H1 (cell line): ENCODE measurements at places on chromosomes 13 and 19. TPM values are rescaled to one million over a fixed set of nuclear protein-coding genes. Genes with fewer than 3 reads are reported as not detected.

Gene CYP2S1
- polyA plus RNA-seq: 97.9 and 210 TPM in 2 replicates

Gene TNFSF13B
- polyA plus RNA-seq: 0.03 TPM in 1 of 2 replicates, not detected in the other

DNA sequence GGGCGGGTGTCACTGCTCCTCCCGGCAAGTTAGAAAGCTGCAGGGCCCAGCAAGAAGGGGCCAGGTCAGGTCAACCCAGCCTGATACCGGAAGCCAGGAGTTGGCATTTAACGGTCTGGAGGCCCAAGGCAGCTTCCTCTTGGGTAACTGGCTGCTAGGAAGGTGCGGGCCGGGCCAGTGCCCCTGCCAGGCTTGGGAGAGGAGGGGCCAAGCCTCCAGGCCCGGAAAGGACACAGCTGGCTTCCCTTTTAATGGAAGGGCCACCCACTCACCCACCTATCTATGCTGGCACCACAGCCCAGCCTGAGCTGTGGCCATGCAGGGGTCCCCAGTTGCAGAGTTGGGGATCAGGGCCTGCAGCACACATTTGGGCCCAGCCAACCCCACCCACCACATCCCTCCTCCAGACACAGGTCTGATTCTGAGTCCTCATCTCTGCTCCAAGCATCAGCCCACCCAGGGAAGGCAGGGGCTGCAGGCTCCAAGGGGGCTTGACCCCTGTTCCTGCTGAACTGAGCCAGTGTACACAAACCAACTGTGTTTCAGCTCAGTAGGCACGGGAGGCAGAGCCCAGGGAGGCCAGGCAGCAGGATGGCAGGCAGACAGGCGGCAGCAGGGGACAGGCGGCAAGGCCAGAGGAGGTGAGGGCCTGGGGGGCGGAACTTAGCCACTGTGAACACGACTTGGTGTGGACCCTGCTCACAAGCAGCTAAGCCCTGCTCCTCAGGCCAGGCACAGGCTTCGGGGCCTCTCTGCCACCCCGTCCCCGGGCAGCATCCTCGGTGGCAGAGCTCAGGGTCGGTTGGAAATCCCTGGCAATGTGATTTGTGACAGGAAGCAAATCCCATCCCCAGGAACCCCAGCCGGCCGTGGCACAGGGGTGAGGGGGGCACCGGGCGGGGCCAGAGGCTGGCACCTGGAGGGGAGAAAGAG lies 40.8 kb downstream of the ZSWIM4 start:
- H3K4me3 ChIP-seq: no peak overlapping the region
- H3K27me3 ChIP-seq: no peaks in the 10 kb centered on the region
- peaks cover 15% of the 10 kb centered on the region for H3K4me1 ChIP-seq

Gene ZNF180
- 1.2 and 1.3 TPM in 2 replicates for polyA plus RNA-seq

Gene PSG3
- not detected in 2 replicates for polyA plus RNA-seq

GRCh38 chr13:70432276-70432805 lies 324.1 kb upstream of the KLHL1 start:
- H3K27me3 ChIP-seq: peaks cover 1% of the 10 kb centered on the region
- no peak overlapping the region for H3K4me3 ChIP-seq
- H3K36me3 ChIP-seq: no peaks in the 10 kb centered on the region
- peaks cover 6% of the 10 kb centered on the region; the same call in 1 of the 2 replicates for H3K4me1 ChIP-seq

Gene ZNF729
- not detected in 2 replicates for polyA plus RNA-seq

DNA sequence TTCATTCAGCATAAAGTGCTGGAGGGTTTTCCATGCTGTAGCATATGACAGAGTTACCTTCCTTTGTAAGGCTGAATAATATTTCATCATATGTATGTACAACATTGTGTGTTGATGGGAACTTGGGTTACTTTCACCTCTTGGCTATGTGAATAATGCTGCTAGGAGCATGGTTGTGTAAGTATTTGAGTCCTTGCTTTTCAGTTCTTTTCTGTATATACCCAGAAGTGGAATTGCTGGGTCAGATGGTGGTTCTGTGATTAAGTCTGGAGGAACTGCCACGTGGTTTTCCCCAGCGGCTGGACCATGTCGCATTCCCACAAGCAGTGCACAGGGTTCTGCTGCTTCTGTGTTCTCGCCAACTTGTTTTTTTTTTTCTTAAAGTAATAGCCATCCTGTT lies 101.2 kb upstream of the TEX29 start:
- H3K36me3 ChIP-seq: no peaks in the 10 kb centered on the region
- no peak overlapping the region for H3K27ac ChIP-seq
- DNase-seq: no peak
- no peaks in the 10 kb centered on the region for H3K27me3 ChIP-seq
- no peak overlapping the region for H3K4me3 ChIP-seq
- H3K4me1 ChIP-seq: peaks cover 16% of the 10 kb centered on the region

DNA sequence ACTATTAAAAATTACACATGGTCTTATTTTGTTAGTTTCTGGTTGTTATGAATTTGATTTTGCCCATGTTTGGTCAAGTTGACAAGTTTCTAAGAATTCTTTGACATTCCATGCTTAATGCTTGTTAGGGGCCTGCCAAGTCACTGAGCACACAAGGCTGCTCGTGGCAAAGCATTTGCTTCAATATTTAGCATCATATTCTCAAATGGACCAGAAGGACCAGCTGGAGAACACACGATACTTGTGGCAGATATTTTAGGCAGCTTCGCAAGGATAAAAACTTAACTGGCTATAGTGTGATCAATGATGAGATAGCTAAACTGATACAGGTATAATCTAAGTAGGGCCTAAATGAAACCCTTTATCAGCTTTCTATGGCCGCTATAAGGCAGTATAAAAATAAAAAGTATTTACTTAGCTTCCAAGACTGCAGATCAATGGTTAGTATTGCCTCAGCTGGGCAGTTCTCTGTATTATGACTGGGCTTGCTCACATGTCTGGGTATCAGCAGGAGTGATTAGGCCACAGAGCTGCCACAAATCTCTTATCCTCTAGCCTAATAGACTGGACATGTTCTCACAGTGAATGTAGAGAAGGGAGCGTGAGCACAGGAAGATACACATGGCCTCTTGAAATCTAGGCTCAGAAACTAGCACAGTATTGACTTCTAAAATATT lies 155.9 kb upstream of the SPRY2 start:
- no peak for DNase-seq
- H3K36me3 ChIP-seq: no peaks in the 10 kb centered on the region
- H3K27me3 ChIP-seq: no peaks in the 10 kb centered on the region
- H3K4me1 ChIP-seq: no peaks in the 10 kb centered on the region
